Left colon (tissue), 2 donors: ENCODE measurements at places on chromosomes 16 and 17. TPM values are rescaled to one million over a fixed set of nuclear protein-coding genes. Genes with fewer than 3 reads are reported as not detected.

GRCh38 chr16:48492133-48492532 lies 106.9 kb upstream of the SIAH1 start:
- no peak for DNase-seq

Gene GPR142
- 0.31 TPM for total RNA-seq

GRCh38 chr16:68309799-68310198 lies 947 bp downstream of the SLC7A6OS start:
- no peak for DNase-seq

Gene MEIOC
- not detected for total RNA-seq

GRCh38 chr17:14157822-14158221 lies 78.8 kb downstream of the CDRT15 start:
- DNase-seq: no peak

DNA sequence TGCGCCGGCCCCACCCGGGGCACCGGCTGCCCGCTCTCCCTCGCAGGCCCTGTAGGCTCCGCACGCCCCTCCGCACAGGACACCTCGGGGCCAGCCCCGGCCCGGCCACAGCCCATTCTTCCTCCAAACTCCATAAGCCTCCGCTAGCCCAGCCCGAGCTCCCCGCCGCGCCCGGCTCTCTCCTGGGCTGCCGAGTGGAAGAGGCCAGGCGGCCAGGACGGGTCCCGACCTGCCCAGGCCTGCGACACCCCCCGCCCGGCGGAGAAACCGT lies 397 bp downstream of the NCOR1 start:
- peak; percentile 70 for DNase-seq

DNA sequence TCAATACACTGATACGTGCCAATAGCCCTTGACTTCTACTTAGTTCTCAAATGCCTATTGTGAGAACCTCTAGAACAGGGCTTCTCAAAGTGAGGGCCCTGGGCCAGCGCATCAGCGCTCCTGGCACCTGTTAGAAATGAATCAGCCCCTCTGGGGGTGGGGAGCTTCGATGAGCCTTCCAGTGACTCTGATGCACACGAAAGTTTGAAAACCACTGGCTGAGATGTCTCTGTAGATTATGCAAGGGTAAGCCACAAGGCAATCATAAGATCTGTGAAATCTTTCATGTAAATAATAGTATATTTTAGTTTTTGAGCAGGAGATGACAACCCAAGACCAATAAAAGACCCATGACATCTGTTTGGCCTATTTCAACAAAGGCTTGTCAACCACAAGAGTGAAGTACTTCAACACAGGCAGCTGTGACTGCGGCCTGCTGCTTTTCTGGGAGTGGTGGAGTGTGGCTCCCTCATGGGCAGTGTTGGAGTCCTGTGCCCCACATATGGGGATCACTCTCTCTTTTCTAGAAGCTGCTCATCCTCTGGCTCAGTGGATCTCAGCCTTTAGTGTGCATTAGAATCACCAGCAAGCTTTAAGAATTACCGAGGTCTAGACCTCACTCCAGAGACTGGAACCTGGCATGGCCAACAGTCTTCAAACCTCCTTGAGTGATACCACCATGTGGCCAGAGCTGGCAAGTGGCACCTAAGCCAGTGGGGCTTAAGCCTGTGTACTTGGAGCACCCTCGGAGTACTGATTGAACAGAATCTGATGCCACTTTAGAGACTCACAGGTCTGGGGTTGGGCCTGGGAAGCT lies 5.8 kb downstream of the MTHFSD start:
- no peak for DNase-seq

GRCh38 chr17:73119631-73120030 lies 27.1 kb upstream of the SLC39A11 start:
- no peak for DNase-seq

- no peak for DNase-seq
These were observed 31.2 kb upstream of the CD300E start for GRCh38 chr17:74654742-74655141.

DNA sequence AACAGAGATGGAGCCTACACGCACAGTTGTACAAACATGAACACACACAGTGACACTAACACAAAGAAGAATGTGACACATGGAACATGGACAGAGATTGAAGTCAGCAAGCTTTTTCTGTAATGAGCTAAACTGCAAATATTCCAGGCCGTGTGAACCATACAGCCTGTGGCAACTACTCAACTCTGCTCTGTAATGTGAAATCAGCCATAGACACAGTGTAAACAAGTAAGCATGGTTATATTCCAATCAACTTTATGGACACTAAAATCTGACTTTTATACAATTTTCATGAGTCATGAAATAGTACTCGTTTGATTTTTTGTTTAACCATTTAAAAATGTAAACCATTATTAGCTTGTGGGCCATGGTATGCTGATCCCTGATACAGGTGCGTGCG lies 120.2 kb downstream of the SMG6 start:
- DNase-seq: no peak

Gene PLA2G10
- 39.1 TPM for total RNA-seq

DNA sequence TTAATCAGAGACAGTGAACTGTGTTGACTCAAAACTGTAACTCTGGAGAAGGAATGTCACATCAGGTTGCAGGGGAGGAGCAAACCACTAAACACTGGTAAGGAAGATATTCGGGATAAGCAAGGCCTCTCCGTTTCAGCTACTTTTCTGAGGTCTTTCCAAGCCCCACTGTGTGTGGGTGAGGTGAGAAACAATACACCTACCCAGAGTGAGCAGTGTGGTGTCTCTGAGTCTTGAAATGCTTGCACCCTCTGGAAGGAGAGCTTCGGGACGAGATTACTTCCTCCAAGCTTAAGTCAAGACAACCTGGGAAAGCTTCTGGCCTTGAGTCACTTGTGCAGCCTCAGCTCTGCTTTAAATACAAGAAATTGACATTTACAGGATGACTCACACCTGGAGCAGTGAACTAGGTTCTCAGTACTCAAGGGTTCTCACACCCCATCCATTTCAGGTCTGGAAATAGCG lies 2.5 kb upstream of the MAP3K14 start:
- no peak for DNase-seq

- peak; percentile 48 for DNase-seq
These were observed 8.8 kb upstream of the MLKL start for GRCh38 chr16:74709441-74709877.

Gene RASL10B
- total RNA-seq: not detected

DNA sequence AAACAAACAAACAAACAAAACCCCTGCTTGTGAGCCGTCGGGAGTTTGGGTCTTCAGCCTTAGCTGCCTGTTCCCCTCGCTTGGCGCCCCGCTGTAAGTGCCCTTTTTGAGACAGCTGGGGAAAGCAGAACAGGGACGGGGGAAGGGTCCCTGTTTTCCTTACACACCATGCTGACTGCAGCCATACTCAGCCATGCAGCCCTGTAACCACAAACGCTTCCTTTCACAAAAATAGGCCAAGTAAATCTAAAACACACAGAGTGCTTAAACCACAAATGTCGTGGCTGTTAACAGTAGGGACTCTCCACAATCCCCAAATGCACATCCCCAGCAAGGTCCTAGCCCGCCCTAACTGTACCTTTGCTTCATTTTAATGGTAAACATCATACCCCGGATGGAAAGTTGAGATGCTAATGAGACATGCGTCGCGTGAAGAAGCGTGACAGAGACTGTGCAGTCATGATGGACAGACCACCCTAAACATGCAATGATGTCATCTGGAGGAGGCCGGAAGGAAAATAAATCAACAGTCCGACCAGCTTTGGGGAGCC lies 129.9 kb downstream of the MGAT5B start:
- no peak for DNase-seq

GRCh38 chr16:67910158-67910557 lies 17.1 kb downstream of the PSKH1 start:
- no peak for DNase-seq

DNA sequence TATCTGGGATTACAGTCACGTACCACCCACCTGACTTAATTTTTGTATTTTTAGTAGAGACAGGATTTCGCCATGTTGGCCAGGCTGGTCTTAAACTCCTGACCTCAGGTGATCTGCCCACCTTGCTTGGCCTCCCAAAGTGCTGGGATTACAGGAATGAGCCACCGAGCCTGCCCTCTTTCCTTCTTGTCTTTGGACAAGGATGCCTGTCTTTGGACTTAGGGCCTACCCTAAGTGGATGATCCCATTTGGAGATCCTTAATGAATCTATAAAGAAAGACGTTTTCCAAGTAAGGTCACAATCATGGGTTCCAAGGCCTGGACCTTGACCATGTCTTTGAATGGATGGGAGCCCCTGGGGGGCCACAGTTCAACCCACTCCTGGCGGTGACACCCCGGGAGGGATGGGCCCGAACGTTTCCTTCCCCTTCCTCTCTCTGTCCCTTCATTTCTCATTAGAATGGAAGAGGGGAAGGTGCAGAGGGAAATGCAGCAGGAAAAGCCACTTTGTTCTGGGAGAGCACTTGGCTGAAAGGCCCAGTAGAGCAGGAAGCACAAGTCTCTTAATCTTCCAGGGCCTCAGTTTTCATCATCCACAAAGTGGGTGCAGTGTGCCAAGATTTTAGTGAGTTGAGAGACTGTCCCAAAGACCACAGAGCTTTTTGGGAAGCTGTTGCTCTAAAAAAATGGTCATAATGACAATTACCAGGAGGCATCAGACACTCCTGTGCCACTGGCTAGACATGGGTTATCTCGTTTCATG lies 353.3 kb downstream of the SEC14L1 start:
- DNase-seq: peak; percentile 17

Gene SAMD14
- 0.92 TPM for total RNA-seq

DNA sequence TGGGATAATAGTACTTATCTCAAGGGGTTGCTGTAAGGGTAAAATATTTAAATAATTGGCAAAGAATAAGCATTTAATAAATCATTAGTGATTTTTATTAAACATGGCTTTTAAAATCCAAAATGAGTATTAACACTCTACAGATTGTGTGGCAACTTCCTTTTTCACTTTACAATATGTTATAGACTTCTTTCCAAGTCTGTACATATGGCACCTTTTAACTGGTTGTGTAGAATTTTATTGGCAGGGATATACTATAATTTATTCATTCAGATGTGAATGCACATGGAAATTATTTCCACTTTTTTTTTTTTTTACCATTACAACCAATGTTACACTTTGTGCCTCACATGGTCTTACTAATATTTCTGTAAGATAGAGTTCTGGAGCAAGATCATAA lies 15.7 kb upstream of the NLRP1 start:
- no peak for DNase-seq

DNA sequence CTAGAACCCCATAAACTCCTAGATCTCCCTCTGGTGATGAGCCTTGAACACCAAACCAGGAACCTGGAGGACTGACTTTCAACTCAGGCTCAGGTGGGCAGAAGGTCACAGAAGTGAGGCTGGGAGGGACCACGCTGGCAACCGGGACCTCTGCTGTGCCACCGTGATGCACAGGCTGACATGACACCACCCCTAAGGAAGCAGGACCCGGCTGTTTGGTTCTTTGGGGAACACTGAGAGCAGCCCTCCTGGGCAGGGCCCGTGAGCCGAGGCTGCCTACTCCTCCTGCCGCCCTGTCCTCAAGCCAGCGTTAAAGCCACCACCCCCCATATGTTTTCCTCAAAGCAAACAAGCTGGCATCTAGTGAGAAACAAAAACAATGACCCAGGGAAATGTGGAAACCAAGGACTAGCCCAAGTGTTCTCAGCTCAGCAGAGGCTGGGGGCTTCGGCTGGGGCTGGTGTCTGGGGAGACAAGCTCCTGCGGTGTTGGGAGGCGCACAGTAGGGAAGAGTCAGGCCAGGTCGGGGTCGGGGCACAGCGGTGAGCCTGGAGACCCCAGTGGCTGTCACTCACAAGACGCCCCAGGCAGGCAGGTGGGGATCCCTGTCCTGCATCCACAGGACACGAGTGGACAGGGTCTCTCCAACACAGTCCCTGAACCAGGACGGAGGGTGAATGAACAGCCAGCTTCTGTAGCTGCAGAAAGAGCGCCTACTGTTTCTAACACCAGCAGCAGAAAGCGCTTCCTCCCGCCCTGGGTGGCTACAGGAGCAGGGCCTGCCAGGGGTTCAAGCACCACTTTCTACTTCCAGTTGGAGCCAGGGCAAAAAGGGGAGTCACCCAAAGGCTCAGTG lies 1.7 kb downstream of the SMIM5 start:
- DNase-seq: no peak

GRCh38 chr17:19610311-19610710 lies 38.2 kb upstream of the ALDH3A2 start:
- no peak for DNase-seq

DNA sequence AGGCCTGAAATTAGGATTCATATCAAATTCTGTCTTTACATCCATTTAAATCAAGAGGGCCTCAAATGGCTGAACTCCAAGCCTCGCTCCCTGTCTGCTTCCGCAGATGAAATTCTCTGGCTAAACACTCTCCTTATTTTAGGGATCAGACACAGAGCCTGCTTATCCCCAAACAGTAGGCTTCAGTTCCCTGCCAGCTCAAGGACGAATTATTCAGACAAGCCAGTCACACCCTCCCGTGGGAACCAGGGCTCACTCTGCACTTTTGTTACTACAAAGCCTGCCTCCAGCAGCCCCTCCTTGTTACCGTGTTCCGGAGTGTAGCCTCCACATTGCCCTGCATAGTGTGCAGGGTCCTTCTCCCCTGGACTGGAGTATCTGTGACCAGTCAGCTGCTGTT lies 46.6 kb upstream of the LCMT1 start:
- no peak for DNase-seq

Gene KRTAP3-1
- total RNA-seq: not detected

Gene NBR1
- total RNA-seq: 103 TPM

DNA sequence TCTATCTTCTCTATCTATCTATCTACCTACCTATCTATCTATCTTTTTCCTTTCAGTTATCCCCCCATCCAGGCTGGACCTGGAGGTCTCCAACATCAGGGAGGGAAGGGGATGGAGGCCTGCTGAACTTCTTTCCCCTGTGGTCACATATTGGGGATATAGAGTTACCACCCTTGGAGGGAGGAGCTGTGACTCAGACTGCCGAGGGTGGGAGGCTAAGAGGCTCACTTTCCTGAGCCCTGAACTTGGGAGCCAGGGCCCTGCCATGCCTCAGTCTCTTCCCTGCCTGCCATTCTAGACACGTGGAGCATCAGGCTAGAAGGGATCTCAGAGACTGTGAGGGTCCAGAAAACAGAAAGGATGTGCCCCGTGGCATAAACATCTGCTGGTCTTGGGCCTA lies 8.4 kb downstream of the LRRC3C start:
- no peak for DNase-seq

Gene C17orf107
- 1.8 TPM for total RNA-seq

Gene HOXB1
- total RNA-seq: not detected

- no peak for DNase-seq
These were observed 57.8 kb downstream of the WSB1 start for GRCh38 chr17:27351759-27352158.

GRCh38 chr17:10803350-10803749 lies 549 bp downstream of the TMEM238L start:
- DNase-seq: no peak

GRCh38 chr17:57228911-57229310 lies 27.4 kb upstream of the MSI2 start:
- DNase-seq: no peak

Gene RFFL
- total RNA-seq: 53.4 TPM

Gene EVI2B
- total RNA-seq: 3.7 TPM

DNA sequence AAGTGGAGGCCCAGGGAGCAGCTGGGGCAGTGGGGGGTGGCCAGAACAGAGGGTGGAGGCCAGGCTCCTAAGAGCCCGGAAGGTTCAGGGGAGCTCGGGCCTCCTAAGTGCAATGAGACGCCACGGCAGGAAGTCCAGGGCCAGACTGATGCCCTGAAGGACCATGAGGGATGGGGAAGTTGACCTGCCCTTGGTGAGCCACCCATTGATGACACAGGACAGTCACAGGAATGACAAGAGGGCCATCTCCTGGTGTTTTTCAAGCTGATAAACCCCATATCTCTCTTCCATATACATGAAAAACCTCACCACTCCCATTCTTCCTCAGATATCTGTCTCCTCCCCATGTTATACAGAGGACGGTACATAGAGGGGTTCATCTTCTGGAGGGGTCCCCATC lies 5.8 kb upstream of the MRPL58 start:
- no peak for DNase-seq

Gene GAS2L2
- total RNA-seq: not detected

Gene ZNF385C
- 0.34 TPM for total RNA-seq
